ENCODE measurements at places on chromosomes 3 and 15.

- DNase-seq = no peak
Observed at GRCh38 chr3:97817965-97818364, 3.8 kb upstream of the CRYBG3 start.

- no peak for DNase-seq
Observed at GRCh38 chr15:66715181-66715624, 13.2 kb downstream of the SMAD6 start.

GRCh38 chr15:90986790-90987507, 7.4 kb downstream of the PRC1 start:
- no peak for DNase-seq

DNA sequence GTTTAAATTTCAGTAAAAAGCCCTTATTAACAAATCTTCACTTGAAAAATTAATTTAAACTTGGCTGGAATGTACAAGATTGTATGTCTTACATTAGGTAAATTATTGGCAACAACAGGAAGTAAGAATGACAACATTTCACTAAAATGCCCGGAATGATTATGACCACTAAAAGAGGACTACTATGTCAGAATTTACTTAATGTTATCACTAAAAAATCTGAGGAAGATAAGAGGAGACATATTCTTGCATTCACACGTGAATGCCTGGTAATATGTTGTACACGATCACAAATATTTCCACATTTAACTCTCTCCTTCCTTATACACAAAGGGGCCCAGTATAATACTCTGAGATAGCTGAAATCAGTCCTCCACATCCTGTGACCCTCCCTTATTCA, 29.7 kb downstream of the VGLL3 start:
- DNase-seq = no peak

GRCh38 chr3:131782751-131783150, 252.1 kb downstream of the CPNE4 start:
- DNase-seq = no peak

DNA sequence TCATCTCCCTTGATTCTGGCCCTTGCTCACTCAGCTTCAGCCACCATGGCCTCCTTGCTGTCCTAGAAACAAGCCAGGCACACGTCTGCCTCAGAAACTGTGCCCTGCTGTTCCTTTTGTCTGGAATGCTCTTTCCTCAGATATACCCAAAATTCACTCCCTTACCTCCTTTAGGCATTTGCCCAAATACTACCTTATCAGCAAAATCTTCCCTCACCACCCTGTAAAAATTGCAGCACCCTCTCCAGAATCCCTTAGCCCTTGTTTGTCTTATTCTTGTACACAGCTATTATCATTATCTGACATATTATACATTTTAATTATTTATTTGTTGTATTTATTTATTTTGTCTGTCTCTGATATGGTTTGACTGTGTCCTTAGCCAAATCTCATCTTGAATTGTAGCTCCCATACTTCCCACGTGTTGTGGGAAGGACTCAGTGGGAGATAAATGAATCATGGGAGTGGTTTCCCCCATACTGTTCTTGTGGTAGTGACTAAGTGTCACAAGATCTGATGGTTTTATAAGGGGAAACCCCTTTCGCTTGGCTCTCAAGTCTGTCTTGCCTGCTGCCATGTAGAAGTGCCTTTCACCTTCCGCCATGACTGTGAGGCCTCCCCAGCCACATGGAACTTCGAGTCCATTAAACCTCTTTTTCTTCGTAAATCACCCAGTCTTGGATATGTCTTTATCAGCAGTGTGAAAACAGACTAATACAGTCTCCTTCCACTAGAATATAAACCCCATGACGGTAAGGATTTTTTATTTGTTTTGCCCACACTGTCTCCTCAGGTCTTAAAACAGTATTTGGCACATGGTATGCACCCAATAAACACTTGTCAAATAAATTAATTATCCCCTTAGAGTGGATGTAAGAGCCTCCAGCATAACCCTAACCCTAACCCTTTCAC, 60.0 kb upstream of the STT3B start:
- DNase-seq = no peak

DNA sequence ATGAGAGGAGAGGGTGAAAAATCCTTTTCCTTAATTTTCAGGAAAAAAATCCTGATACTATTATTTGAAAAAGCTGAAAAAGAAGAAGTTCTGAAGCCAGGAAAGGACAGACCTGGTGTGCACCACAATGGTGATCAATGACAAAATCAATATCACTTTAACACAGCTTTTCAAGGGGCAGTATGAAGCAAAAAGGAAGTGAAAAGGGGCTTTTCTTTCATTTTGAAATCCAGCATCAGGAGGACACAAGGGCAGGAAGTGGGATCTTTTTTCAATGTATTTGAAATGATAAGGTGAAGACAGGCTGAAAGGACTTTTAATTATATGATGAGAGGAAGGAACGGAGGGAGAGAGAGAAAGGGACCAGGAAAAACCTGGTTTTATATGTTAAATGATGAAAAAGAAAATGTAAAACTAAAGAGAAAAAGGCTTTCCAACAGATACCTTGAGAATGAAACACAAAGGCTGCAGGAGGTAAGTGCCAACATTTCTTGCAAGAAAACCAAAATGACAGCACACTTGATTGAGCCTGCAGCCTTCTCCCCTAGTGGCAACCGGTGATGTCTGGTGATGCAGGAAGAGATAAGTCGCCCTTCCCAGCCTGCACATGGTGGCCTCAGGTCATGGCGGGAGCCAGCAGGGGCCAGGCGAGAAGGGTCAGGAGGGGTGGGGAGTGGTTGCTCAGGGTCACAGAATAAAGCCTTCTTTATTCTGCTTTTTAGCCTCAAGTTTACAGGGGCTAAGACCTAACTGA, 236.7 kb upstream of the WNT5A start:
- DNase-seq = no peak

GRCh38 chr15:41483519-41483918, 10.2 kb upstream of the ITPKA start:
- no peak for DNase-seq

DNA sequence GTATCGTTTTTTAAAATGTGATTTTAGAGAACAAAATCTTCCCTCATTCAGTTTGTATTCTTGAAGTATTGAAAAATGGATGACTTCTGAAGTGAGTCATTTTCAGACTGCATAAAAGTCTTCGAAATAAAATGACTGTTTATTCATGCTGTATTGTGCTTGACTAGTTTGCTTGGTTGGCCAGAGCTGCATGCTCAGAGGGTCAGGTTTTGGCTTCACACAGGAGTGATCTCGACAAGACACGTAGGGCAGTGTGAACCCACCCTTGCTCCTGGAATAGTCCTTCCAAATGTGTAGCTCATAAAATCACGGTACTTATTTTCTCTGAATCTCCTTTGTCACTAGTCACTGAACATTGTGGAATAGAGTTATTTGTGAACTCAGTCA, 73.3 kb downstream of the FNDC3B start:
- DNase-seq = no peak
